NCI-H1694 (cell line): ENCODE measurements at places on chromosomes 1 and 21.

- no peak for DNase-seq
These were observed 4.8 kb downstream of the RBM34 start for GRCh38 chr1:235156265-235156664.

DNA sequence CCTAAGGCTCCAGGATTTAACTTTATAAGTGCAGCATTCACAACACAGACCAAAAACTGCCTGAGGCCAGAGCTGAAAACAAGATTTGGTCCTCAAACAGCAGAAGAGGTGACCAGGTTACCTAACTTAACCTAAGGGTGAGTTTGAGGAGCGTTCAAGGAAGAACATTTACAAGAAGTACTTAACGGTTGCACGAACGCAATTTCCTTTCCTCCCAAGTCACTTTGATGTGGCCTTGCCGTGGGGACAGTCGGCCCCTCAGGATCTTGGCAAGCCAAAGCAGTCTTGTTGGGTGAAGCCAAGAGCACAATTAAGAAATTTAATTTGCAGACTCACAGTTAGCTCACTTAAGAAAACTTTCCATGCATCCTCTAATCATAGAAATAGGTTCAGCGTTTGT lies 202.6 kb upstream of the COA6 start:
- no peak for DNase-seq

- DNase-seq = no peak
These were observed 11.0 kb downstream of the KRTAP10-1 start for GRCh38 chr21:44529011-44529421.

DNA sequence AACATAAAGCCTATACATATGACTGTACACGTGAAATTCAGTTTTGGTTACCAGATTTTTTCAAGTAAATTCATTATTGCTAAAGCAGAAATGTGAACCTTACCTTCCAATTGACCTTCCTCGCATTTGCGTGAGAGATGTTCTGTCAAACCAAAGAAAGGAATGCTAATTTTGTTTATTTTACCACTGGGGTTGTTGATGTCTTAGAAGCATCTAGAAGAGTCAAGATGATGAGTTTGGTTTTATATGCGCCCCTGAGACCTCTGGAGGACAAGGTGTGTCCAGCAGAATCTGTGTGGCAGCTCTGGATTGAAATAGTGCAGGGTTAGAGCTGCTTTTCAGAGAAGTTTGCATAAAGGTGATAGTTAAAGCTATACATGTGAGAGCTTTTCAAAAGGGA lies 48.4 kb downstream of the ZBTB40 start:
- no peak for DNase-seq

GRCh38 chr1:157045250-157046218 lies at the start of gene ARHGEF11:
Gene ARHGEF11 (minus strand): TSS chr1:157045742. CDS start chr1:157044330, 1,412 bp downstream.
- peak; percentile 37 for DNase-seq

DNA sequence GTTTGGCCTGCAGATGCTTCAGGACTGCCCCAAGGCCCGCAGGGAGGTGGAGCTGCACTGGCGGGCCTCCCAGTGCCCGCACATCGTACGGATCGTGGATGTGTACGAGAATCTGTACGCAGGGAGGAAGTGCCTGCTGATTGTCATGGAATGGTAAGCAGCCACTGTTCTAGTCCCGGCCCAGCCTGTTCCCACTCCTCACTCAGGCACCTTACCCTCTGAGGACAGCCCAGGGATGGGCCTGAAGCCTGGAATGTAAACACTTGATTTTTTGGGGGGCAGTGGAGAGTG lies 41.9 kb upstream of the IL19 start:
- DNase-seq = no peak

DNA sequence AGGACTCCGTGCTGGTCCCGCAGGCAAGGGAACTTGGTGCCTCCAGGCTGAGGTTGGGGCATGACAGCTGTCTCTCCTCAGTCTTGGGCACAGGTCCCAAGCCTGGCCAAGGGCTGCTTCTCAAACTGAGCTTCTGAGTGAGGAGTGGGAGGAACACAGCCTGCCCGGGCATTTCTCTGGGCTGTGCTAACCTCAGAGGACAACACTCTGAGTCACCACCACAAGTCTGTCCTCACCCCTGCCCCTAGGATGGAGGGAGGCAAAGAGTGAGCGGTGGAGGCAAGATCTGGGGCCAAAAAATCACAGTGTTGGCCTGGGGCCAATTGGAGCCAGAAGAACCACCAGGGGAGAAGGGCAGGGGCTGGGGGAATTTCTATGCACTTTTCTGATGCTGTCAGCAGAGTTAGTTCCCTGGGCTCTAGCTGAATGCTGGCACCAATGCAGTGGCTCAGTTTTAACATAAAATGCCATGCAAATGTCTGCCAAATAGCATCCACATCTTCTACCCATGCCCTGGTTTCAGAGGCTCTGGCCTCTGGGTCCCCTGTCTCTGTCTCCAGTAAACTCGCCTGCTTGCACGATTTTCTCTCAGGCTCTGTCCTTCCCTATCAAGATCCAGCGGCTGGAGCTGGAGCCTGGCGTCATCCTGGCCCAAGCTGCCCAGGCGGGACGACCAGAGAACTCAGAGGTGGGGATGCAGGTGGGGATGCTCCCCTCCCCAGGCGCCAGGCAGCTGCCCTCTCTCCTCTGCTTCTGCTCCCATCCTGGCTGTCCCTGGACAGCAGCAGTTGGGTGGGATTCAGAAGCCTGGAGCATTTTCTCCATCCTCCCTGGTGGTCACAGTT lies 11.0 kb upstream of the CDK18 start:
- DNase-seq = peak; percentile 64

- DNase-seq = no peak
These were observed 36.6 kb downstream of the RIMKLA start for GRCh38 chr1:42417166-42417565.

DNA sequence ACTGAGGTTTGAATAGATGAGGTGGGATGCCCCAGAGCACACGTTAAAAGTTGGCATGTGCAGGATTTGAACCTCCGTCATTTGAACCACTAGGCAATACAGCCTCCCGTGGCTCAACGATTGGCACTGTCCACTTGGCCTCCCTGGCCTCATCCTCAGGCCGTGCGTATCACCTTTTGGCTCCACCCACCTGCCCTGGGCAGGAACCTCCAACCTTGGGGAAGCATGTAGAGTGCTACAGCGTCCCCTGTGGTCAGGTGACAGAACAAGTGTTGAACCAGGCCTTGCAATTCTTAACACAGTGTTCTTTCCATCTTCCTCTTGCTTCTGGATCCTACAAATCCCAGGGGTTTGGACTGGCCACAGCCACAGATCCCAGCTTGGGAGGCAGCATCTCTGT lies 112.6 kb downstream of the PAX7 start:
- DNase-seq = no peak

DNA sequence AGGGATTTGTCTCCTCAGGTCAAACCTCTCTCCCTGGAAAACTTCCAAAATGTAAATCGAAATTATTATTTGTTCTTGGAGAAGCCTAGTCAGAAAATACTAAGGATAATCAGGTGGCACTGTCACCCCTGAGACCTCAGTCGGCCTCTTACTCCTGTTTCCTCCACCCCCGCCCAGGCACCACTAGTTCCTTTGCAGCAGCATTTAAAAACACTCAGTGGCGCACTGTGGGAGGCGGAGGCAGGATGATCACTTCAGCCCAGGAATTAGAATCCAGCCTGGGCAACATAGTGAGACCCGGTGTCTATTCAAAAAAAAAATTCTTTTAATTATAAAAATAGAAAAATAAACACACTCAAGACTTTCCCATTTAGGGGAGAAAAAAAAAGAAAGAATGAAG lies 18.0 kb upstream of the IFNAR2 start:
- no peak for DNase-seq

GRCh38 chr1:233217832-233218231 lies 77.7 kb downstream of the PCNX2 start:
- DNase-seq = no peak

GRCh38 chr1:192831706-192832355 lies 23.0 kb downstream of the RGS2 start:
- no peak for DNase-seq

GRCh38 chr1:28751315-28752060 lies 14.7 kb downstream of the YTHDF2 start:
- DNase-seq = no peak
